ENCODE measurements at places on chromosomes 6 and 20. TPM values are rescaled to one million over a fixed set of nuclear protein-coding genes. Genes with fewer than 3 reads are reported as not detected.

Gene PRR18
- not detected for total RNA-seq

Gene MED23
- 33.4 TPM for total RNA-seq

Gene OR2H2
- not detected for total RNA-seq

Gene CLPSL2
- total RNA-seq: not detected

Gene GUCA1A
- total RNA-seq: not detected

Gene CCN6
- not detected for total RNA-seq

Gene GSTA1
- total RNA-seq: not detected

Gene ABHD16B
- not detected for total RNA-seq

Gene TRAPPC3L
- total RNA-seq: not detected

Gene JPH2
- not detected for total RNA-seq

Measured in activated CD4-positive, alpha-beta T cell treated with anti-CD3 and anti-CD28 coated beads, Interleukin-2, amount 10 ng/mL, durations not matched to agents 7 days and 5 days (primary cell).